A549 treated with dexamethasone at 1 μM for 4 hours (cell line): ENCODE measurements at places on chromosomes 1 and 21. TPM values are rescaled to one million over a fixed set of nuclear protein-coding genes. Genes with fewer than 3 reads are reported as not detected.

The CLCA4 gene
- not detected in 5 replicates for total RNA-seq

The NR0B2 gene
- 0.09 to 0.11 TPM (median 0.10 TPM) in 3 of 5 replicates, not detected in the others for total RNA-seq

The RPS6KA1 gene
- 12.4 to 17.8 TPM (median 17.3 TPM) in 5 replicates for total RNA-seq

The SPATA17 gene
- 1.7 to 3.0 TPM (median 1.9 TPM) in 5 replicates for total RNA-seq

The PRKAA2 gene
- total RNA-seq: 1.5 to 2.4 TPM (median 1.9 TPM) in 5 replicates

The NAXE gene
- 148 to 167 TPM (median 154 TPM) in 5 replicates for total RNA-seq

The RHCE gene
- 0.09 TPM in 1 of 5 replicates, not detected in the others for total RNA-seq

The TEX35 gene
- total RNA-seq: 0.13 TPM in 1 of 5 replicates, not detected in the others

The ANKRD65 gene
- 0.05 TPM in 1 of 5 replicates, not detected in the others for total RNA-seq

The FCGR3B gene
- total RNA-seq: not detected in 5 replicates

The FCRL6 gene
- total RNA-seq: not detected in 5 replicates

The RGS8 gene
- total RNA-seq: not detected in 5 replicates

The RSPH1 gene
- 0.46 to 1.0 TPM (median 0.61 TPM) in 5 replicates for total RNA-seq

The MT1HL1 gene
- not detected in 5 replicates for total RNA-seq

The OR2T11 gene
- total RNA-seq: not detected in 5 replicates

The PADI2 gene
- total RNA-seq: 0.72 to 1.4 TPM (median 1.2 TPM) in 5 replicates

The KCNE2 gene
- total RNA-seq: not detected in 5 replicates

The SPRR1B gene
- not detected in 5 replicates for total RNA-seq

The BLACAT1 gene
- 0.05 TPM in 1 of 5 replicates, not detected in the others for total RNA-seq

The OLIG2 gene
- total RNA-seq: 0.02 TPM in 1 of 5 replicates, not detected in the others

The LRRC8B gene
- total RNA-seq: 2.4 to 5.1 TPM (median 4.7 TPM) in 5 replicates

The TLCD4 gene
- total RNA-seq: 6.3 to 15.6 TPM (median 11.1 TPM) in 5 replicates

The TSSK3 gene
- 0.13 to 0.18 TPM (median 0.15 TPM) in 3 of 5 replicates, not detected in the others for total RNA-seq

The AMY1C gene
- total RNA-seq: not detected in 5 replicates

The IL12RB2 gene
- 0.09 to 0.18 TPM (median 0.15 TPM) in 4 of 5 replicates, not detected in the other for total RNA-seq

The ATP6V1G3 gene
- total RNA-seq: not detected in 5 replicates

The EDN2 gene
- 37.1 to 50.1 TPM (median 47.0 TPM) in 5 replicates for total RNA-seq

The RPE65 gene
- not detected in 5 replicates for total RNA-seq

The TINAGL1 gene
- total RNA-seq: 0.33 to 0.54 TPM (median 0.38 TPM) in 5 replicates

The PCAT6 gene
- 2.3 to 4.8 TPM (median 4.2 TPM) in 5 replicates for total RNA-seq

The INAVA gene
- total RNA-seq: 37.8 to 52.6 TPM (median 46.6 TPM) in 5 replicates

The CBR1 gene
- 130 to 160 TPM (median 156 TPM) in 5 replicates for total RNA-seq

The CCDC185 gene
- total RNA-seq: 0.05 to 0.09 TPM (median 0.06 TPM) in 3 of 5 replicates, not detected in the others

The FOXD2 gene
- 0.44 to 0.71 TPM (median 0.53 TPM) in 5 replicates for total RNA-seq

The SYF2 gene
- total RNA-seq: 36.0 to 47.9 TPM (median 36.2 TPM) in 5 replicates

The DDAH1 gene
- total RNA-seq: 8.0 to 10.6 TPM (median 9.0 TPM) in 5 replicates

The PROK1 gene
- not detected in 5 replicates for total RNA-seq

The KRTAP19-7 gene
- not detected in 5 replicates for total RNA-seq

The NSUN4 gene
- 10.5 to 15.4 TPM (median 14.4 TPM) in 5 replicates for total RNA-seq

The GNG12 gene
- total RNA-seq: 62.1 to 82.7 TPM (median 72.2 TPM) in 5 replicates

The MCM3AP gene
- total RNA-seq: 26.6 to 42.7 TPM (median 40.3 TPM) in 5 replicates

The DENND2D gene
- total RNA-seq: 1.0 to 1.3 TPM (median 1.1 TPM) in 5 replicates
